ENCODE measurements at places on chromosomes 6 and 20.
A peak's percentile ranks its signal among the peaks of the same experiment; 100 is the strongest.

- no peak for DNase-seq
These were observed 42.5 kb upstream of the TLDC2 start for GRCh38 chr20:36833275-36834020.

DNA sequence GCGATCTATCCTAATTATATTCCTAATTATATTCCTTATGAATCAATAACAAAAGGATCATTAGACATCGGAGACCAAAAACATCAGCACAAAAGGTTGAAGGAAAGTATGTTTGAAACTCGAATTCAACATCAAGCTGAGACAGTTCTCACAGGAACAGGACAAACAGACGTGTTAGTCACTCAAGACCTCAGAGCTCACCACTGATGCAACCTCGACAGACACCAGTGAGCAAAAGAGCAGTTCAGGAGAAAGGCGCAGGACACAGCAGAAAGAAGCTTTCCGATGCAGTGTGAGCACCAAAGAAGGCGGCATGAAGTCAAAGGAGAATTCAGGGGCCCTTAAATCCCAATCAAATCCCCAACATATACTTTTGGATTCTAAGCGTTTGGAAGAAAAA is 6.3 kb upstream of the RAMACL start:
- DNase-seq: no peak

- no peak for DNase-seq
These were observed 94.6 kb upstream of the SUPT3H start for GRCh38 chr6:45472382-45472781.

- DNase-seq: no peak
These were observed 229.0 kb downstream of the ZNF217 start for GRCh38 chr20:53364646-53365045.

GRCh38 chr6:150230832-150231524 is 88.1 kb downstream of the PPP1R14C start:
- DNase-seq: peak; percentile 50

DNA sequence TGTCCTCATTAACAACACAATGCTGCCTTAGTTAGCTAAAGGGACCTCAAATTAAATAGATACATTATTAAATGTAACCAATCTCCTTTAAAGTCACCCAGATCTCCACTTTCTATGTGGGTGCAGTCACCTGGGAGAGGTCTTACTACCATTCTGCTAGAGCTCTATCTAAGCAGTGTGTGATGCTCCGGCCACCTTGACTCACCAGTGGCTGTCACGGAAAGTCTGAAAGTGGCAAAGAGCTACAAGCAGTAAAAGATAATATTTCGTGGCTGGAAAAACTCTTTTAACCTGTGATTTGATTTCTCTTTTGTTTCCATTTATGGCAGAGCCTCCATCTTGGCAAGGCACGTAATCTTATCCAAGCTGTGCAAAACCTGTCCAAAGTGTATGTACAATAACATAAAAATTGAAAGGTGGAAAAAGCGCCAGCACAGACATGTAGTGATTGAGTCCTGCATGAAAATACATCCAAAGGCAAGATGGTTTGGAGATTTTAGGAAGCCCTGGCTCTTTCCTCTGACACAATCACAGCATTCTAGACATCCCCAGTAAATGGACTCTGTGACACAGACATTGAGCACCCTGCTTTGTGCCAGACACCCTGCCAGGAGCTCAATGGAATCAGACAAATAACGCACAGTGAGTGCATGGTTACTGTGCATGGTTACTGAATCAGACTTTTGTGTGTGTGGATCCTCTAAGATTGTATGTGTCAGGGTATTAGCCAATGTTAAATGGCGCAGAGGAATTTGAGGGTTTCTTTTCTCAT is 116.6 kb downstream of the ADAT2 start:
- no peak for DNase-seq

- no peak for DNase-seq
These were observed 116.1 kb upstream of the CCN2 start for GRCh38 chr6:132067286-132067685.

GRCh38 chr6:73083886-73084285 is 141.4 kb downstream of the KHDC1L start:
- no peak for DNase-seq

DNA sequence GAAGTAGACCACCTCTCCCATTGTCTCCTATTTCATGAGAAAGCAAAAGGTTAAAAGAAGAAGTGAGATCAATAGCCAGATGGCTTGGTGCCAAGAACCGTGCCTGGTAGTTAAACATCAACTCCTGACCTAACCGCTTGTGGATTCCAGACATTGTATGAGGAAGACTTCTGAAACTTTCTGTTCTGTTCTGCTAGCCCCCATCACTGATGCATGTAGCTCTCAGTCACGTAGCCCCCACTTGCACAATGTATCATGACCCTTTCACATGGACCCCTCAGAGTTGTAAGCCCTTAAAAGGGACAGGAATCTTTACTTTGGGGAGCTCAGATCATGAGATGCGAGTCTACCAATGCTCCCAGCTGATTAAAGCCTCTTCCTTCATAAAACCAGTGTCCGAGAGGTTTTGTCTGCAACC is 301.2 kb downstream of the RNGTT start:
- no peak for DNase-seq

DNA sequence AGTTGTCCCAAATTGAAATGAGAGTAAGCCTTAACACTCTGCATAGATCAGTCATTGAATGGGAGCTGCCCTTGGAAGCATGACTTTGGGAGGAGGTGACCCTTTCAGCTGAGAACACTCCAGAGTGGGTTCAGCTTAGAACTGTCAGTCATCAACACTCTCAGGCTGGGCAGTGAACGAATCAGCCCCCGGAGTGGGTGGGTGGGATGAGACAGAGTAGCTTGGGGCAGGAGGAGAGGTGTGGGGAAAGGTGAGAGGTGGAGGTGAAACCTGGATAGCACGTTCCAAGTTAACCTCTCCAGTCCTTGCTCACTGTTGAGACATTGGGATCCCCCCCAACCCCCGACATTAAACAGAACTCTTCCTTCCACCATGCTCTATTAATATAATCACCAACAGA is 55.3 kb upstream of the TPD52L1 start:
- DNase-seq: no peak

- DNase-seq: no peak
These were observed 17.3 kb downstream of the NSFL1C start for GRCh38 chr20:1449370-1449769.

DNA sequence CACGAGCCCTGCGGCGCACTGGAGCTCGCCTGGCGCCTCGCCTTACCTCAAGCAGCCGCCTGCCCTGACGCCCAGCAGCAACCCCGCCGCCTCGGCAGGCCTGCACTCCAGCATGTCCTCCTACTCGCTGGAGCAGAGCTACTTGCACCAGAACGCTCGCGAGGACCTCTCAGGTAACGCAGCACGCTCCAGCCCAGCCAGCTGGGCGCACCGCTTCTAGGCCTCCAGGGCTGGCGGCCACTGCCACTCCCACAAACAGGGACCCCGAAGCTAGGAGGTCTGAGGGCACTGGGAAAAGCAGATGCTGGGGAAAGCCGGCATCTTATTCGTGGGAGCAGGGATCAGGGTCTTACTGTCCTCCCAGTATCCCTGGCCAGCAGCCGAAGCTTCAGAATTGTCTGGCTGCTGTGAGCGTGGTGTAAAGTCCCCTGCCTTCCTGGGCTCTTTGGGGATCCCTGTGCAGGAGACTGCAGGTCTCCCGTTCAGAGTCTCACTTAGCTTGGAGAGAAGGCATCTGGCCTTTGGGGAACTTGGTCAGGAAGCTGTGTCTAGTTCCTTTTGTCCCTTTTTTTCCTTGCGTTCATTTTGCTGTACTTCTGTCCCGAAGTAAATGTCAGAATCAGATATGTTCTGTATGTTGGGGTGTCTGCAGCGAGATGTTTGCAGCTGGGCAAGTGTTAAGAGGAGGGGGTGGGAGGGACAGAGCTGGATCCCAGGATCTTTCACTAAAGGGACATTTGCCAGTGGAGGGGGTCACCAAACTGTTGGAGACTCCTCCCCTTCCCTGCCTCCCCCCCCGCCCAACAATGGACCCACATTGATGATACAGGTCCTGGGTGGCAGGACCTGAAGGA is 1.8 kb downstream of the FOXF2 start:
- no peak for DNase-seq

DNA sequence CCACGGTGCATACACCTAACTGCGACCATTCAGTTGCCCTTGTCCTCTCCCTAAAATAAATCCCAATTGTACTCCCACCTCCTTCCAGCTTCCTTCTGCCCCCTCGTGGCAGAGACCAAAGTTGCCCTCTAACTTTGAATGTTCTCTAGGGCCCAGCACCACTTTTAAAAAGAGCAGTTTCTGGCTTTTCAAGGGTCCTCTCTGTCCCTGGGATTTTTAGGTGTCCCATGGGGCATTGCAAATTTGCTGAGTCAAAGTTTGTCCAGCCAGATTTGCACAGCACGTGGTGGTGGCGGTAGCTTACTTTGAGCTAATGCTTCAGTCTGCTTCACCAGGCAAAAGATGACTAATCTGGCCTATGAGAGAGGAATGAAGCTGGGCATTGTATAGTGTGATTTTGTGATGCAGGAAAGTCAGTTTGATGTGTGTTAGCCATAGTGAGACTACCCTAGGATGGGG is 100.2 kb downstream of the PERP start:
- DNase-seq: no peak

Data from DMS 273 treated with DMSO at 0.1 percent for 48 hours (cell line).